ENCODE measurements at places on chromosomes 6 and 20.

- DNase-seq: no peak
These were observed 246.7 kb downstream of the FOXC1 start for GRCh38 chr6:1856381-1856780.

- peak; percentile 38 for DNase-seq
These were observed 155.5 kb downstream of the PRL start for GRCh38 chr6:22141241-22141745.

DNA sequence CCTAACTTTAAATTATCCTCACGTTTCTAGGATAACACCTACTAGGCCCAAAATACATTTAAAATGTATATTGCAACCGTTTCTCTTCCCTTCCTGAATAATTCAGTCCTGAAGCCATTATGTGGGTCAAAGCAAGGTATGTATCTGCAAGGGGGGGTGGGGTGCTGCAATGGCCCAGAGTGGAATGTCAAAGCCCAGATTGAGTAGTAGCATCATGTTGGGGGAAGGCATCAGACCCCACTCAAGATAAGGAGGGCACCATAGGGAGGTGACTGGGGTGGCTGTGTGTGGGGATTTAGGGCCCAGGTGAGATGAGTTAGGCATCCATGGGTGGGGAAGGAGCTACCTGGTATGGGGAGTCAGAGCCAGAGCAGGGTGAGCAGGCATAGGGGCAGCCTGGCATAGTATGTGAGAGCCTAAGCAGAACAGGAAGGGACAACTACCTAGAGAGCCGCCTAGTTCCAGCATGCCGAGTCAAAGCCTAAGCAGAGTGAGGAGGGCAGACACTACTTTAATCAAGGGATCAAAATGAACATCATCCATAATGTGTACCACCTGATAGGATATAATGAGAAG is 48.2 kb downstream of the ZNF292 start:
- no peak for DNase-seq

DNA sequence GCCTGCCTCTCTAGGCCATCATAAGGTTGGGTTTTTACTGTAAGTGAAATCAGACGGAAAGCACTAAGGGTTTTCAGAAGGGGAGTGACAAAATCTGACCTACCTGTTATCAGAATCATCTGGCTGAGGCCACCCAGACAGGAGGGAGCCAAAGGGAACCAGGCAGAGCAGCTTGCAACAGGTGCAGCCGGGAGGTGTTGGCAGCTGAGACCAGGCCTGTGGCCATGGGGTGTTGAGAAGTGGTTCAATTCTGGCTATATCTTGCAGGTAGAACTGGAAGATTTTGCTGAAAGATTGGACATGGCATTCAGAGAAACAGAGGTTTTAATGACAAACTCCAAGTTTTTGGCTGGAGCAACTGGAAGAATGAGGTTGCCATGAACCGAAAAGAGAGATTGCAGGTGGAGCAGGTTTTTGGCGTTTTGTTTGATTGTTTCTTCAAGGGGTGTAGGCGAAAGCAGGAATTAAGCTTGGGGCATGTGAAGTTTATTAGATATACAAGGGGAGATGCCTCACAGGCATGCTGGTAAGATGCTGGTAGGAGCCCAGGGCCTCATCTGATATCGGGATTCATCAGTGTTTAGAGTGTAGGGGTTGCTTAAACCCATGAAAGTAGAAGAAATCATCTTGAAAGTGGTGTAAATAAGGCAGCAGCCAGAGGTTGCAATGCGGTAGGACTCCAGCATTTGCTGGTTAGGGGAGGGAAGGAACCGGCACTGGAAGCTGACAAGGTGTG is 35.1 kb upstream of the MAP3K4 start:
- no peak for DNase-seq

GRCh38 chr6:8389036-8389818 is 46.1 kb downstream of the SLC35B3 start:
- no peak for DNase-seq

DNA sequence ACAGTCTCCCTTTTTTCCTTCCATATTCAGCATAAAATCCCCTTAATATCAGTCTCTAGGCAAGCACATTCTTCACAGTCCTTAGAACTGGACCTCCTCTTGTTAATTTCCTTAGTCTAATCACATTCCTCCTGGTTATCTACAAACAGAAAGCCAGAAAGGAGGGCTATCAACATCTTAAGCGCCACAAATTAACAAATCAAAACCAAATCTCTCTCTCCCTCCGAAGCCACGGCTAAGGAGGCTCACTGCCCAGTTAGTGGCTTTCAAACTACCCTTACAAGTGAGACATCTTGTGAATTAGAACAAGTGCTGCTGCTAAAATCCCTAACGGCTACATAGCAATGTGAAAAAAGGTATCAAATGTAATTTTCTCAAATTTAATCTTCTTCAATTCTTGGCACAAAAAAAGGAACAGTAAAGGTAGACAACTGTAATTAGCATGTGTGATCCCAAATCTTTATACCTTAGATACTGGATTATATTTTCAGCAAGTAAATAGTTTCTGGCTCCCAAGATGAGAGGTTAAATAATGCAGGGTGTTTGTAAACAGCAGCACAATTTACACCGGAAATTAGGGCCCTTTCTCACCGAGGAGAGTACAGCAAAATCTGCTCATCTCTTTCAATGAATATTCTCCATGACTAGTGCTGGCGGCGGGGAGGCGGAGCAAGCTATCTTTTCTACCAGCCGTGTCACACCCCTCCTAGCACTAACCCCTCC is 1.4 kb upstream of the TRIM39 start:
- no peak for DNase-seq

DNA sequence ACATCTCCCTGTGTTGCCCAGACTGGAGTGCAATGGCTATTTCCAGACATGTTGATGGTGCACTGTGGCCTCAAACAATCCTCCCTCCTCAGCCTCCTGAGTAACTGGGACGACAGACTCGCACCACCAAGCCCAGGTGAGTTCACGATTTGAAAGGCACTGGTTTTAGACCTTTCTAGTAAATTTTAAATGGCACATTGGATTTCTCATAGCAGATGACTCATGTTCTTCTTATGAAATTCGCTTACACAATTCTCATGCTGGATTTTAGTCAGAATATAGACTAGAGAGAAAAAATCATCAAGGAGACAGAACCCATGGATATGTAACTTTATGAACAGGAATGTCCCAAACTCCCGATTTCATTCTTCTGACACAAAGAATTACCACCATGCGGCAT is 18.1 kb upstream of the PXDC1 start:
- no peak for DNase-seq

DNA sequence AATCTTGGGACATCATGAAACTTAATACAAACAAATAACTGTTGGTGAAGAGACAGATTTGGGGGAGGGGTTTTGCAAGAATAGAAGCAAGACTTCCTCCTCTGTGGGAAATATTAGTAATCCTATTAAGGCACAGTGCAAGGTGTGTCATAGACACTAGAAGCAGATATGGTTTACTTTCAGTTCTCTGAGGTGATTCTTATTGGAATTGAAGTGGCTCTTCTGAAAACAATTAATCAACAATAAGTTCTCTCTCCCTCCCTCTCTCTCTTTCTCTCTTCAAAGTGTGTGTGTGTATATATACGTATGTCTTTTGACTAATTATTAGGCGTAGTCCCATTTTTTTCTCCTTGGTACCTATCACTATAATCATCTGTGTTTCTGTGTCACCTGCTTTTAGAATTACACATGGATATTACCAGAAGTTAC is 99.8 kb downstream of the HIVEP2 start:
- DNase-seq: no peak

DNA sequence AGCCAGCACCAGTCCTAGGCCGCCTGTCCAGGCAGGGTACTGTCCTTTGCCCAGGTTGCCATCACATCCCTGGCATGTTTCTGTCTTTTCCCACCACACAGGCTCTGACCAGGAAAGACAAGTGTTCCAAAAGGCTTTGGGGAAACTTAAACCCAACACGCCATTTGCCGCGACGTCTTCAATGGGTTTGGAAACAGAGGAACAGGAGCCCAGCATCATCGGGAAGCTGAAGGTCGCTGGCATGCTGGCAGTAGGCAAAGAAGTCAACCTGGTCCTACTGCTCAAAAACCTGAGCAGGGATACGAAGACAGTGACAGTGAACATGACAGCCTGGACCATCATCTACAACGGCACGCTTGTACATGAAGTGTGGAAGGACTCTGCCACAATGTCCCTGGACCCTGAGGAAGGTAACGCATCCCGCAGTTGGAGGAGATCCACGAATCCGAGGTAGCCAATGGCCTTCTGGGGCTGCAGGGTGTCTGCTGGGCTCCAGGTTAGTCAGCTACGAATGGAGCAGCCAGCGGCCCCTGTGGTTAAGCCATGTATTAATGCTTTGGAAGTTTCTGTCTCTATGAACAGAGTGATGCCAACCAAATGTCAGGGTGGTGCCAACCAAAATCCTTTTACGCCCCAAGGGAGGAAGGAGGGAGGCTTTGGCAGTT is 36.2 kb downstream of the TGM3 start:
- DNase-seq: no peak

- DNase-seq: no peak
These were observed 2.7 kb downstream of the CSTF1 start for GRCh38 chr20:56395166-56395565.

GRCh38 chr6:16104624-16105433 is 24.1 kb upstream of the MYLIP start:
- no peak for DNase-seq

GRCh38 chr6:438634-439170 is 47.1 kb downstream of the IRF4 start:
- no peak for DNase-seq

DNA sequence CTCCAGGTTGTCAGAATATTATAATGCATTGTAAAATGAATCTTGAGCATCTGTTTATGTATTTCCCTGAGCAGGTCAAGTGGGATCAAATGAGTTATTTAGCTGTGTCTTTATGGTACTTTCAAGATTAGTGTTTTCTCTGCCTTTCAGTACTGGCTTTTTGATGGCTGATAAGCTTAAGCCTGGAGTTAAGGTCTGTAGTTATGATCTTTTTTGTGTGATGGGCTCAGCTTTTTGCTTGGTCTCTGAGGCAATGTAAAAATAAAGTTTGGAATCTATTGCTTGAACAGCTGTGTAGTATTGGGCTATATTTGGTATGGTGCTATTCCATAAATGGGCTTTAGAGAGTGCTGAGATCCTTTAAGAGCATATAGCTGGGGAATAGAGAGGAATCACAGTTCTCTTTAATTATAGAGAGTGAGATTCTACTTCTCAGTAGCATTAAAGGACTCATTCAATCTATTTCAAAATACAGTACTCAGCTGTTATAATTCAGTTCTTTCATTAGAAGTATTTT is 40.7 kb downstream of the ZNF451 start:
- no peak for DNase-seq

DNA sequence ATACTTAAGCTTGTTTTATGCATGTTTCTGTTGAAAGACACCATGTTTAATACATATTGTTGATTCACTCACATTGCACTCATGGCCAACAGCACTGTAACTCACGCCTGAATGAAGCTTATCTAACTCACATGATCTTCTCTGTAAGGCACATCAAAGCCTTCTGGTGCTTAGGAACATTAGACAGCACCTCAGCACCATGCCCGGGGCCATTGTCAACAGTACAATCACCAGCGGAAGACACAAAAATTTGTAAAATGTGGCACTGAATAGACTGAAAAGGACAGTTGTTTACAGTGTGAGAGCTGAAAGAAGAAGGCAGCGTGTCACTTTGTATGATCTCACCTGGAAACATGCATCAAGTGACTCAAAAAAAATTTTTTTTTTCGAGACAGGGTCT is 8.9 kb upstream of the TCF15 start:
- DNase-seq: no peak

GRCh38 chr6:158879180-158879579 is 60.0 kb upstream of the EZR start:
- no peak for DNase-seq

DNA sequence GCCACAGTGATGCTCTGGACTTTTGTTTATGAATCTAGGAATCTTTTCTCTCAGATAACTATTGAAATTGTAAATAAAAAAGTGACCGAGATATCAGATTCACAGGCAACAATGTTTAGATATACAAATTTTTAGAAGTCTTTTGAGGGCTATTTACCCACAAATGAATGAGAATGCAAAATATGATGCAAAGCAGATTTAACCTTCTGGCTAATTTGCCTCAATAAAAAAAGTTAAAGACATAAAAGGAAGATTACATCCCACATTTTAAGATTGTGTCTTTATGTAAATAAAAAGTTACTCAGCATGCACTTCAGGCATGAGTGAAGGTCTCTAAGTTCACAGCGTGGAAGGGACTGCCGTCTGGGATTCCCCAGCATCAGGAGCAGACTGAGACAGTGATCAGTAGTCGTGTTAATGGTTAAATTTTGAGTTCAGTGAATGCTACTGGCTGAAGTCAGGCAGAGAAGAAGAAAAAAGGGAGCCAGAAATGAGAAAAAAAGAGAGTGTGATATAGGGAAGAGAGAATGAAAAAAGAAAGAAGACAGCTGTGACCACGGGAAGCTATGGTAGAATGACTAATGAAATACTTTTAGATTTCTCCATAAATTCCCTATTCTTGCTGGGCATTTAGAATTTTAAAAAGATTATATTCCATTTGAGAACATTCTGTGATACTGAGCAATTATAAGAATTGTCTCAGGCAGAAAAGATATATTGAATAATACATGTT is 93.6 kb downstream of the MYB start:
- DNase-seq: no peak

All from right kidney (tissue), 9 donors.